ENCODE measurements at places on chromosomes 13 and 19.

GRCh38 chr13:79901336-79901735 is 420.4 kb downstream of the NDFIP2 start:
- no peak for DNase-seq

- DNase-seq: no peak
Observed at GRCh38 chr13:88824218-88824617, 1153.0 kb downstream of the SLITRK5 start.

DNA sequence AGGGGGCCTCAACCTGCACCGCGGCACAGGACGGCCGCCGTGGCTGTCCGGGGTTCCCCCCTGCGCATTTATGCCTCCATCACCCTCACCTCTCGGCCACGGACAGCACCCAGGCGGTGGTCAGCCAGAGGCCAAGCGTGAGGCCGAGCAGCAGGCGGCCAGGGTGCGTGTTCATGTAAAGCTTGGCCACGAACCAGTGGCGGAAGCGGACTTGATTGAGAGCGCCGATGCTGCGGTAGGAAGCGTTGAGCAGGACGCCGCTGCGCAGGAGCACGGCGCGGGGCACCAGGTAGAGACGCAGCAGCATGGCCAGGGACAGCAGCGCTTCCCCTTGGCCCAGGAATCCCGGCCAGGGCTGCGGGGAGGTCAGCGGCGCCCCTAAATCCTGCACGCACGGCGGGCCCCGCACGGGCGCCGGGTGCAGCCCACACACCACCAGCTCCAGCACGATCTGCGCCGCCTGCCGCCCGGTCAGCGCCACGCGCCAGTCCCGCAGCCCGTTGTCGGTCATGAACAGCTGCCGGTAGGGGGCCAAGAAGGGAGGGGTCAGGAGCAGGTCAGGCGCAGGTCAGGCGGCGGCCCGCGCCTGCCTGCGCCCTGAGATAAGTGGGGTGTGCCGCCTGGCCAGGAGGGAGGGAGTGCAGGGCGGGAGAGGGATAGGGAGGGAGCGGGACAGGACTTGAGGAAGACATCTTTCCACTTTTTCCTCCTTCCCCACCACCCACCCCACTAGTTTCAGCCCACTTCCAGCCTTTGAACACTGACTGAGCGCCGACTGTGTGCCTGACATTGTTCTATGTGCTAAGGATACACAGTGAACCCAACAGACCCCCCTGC is 6.5 kb downstream of the KCNN4 start:
- DNase-seq: no peak

GRCh38 chr13:37884674-37885073 is 15.1 kb upstream of the TRPC4 start:
- DNase-seq: no peak

Measured in stimulated activated CD4-positive, alpha-beta T cell treated with anti-CD3 and anti-CD28 coated beads, Interleukin-15, amount 100 ng/mL, for 48 hours (primary cell).